AG10803 (cell line): ENCODE measurements at places on chromosomes 7 and 10.
A peak's percentile ranks its signal among the peaks of the same experiment; 100 is the strongest.

- peak; percentile 53 for DNase-seq
Measured at GRCh38 chr10:69068549-69068948, 19.4 kb upstream of the SRGN start.

DNA sequence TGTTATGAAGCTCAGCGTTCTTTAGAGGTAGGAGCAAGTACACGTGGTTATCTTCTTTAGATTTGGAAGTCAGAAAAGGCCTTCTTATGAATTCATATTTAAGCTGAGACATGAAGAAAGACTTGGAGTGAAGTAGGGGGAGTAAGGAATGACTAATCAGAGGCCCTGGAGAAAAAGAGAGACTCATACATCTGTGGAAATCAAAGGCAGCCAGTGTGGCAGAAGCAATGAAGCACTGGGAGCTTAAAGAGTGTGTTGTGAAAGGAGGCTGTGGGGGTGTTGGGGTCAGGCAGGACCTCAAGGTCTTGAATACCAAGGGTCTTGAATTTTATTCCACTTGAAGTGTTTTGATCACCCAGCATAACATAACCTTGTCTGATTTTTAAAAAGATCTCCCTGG is 35.7 kb upstream of the FGL2 start:
- DNase-seq, result peak; percentile 51

GRCh38 chr10:88433565-88434186 is 149.4 kb downstream of the RNLS start:
- no peak for DNase-seq

DNA sequence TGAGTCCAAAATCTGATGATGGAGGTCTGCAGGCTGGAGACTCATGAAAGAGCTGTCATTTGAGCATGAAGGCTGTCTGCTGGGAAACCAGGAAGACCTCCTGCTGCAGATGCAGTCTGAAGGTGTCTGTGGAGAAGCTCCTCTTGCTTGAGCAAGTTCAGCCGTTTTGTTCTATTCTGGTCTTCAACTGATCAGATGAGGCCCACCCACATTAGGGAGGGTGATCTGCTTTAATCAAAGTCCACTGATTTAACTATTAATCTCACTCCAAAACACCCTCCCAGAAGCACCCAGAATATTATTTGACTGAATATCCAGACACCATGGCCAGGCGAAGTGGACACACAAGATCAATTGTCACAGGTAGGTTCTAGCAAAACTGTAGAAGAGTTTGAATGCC is 116.5 kb downstream of the GATA3 start:
- DNase-seq, result no peak

DNA sequence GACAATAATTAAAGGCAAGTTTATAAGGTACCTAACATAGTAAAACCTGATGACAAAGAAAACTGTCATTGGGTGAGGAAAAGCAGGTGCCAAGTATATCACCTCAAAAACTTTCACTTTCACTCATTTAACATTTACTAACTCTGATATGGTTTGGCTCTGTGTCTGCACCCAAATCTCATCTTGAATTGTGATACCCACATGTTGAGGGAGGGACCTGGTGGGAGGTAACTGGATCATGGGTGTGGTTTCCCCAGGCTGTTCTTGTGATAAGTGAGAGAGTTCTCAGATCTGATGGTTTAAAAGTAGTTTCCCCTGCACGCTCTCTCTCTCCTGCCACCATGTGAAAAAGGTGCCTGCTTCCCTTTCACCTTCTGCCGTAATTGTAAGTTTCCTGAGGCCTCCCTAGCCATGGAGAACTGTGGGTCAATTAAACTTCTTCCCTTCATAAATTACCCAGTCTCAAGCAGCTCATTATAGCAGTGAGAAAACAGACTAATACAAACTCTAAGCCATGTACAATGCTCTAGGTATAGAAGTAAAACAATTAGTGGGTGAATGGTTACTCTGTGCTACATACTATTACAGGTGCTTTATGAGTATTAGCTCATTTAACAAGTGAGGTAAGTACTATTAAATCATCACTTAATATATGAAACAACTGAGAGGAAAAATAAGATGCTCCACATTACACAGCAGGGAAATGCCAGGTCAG is 199.0 kb downstream of the CHCHD3 start:
- no peak for DNase-seq

GRCh38 chr7:112013274-112013673 is 192.9 kb downstream of the DOCK4 start:
- no peak for DNase-seq

DNA sequence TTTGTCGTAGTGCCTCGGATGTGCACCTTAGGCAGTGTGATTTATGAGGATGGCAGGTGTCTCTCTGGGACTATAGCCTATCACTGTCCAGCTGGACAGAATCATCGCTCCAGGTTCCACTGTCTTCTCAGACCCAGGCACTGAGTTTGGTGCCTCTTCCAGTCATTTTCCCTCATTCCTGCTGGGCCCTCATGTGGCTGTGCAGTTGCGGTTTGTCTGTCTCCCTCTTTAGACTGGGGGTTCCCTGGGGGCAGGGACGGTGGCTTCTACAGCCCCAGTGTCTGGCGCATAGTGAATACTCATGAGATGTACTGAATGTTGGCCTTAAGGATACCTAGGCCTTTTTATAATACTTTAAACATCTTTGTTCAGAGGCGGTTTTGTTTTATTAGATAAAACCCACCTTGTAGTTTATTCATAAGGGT is 28.9 kb downstream of the CCM2 start:
- no peak for DNase-seq

GRCh38 chr10:4397337-4397736 is 428.7 kb upstream of the AKR1E2 start:
- no peak for DNase-seq

GRCh38 chr7:49488573-49488972 is 284.9 kb upstream of the VWC2 start:
- DNase-seq, result no peak

DNA sequence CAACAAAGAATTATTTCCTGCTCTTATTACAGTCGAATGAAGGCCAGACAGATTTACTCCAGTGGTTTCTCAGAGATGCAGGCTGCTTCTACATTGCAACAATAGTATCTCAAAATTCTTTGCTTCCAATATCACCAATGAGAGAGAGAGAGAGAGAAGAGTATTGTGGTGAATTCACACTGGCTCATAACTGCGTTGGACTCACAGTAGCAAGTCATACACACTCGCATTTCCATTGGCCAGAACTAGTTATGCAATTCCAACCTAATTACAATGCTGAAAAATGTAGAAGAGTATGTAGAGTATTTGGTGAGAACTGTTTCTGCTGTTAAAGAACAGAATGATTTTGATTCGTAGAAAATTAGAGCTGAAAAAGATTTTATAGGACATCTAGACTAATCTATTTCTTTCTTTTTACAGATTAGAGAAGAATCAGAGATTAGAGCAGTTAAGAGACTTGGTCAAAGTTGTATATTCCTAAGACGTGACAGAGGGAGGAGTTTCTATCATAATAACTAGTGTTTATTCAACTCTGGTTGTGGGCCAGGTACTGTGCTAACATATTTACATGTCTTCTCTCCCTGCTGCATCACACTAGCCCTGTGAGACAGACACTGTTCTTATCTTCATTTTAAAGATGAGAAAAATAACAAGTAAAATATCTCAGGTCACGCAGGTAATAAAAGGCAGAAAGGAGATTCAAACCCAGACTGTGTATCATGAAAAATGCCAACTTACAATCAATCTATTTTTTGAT is 34.6 kb upstream of the PDK4 start:
- DNase-seq, result peak; percentile 45

DNA sequence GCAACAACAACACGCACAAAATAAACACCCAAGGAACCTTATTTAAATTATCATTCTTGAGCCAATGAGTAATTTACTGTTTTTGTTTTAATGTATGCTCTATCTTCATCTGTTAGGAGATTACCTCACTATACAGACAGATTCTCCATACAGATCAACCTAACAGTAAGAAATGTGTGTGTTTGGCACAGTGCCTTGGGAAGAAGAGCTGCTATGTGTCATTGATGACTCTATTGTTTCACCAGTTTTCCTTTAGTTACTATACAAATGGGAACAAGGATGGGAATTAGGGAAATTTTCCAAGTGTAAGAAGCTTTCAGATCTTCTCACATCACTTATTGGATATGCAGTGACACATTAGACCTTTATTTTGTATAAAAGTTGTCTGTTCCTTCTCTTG is 640.3 kb downstream of the NRG3 start:
- no peak for DNase-seq

DNA sequence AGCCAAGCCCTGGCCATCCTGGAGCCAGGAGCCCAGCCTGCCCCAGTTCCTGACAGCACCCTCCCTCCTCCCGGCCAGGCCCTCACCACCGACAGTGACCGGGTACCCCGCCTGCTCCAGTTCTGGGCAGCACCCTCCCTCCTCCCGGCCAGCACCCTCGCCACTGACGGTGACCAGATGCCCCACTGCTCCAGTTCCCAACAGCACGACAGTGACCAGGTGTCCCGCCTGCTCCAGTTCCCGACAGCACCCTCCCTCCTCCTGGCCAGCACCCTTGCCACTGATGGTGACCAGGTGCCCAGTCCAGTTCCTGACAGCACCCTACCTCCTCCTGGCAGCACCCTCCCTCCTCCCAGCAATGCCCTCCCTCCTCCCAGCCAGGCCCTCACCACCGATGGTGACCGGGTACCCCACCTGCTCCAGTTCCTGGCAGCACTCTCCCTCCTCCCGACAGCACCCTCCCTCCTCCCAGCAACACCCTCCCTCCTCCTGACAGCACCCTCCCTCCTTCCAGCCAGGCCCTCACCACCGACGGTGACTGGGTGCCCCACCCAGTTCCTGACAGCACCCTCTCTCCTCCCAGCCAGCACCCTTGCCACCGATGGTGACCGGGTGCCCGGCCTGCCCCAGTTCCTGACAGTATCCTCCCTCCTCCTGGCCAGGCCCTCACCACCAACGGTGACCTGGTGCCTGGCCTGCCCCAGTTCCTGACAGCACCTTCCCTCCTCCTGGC is 40.3 kb downstream of the VIPR2 start:
- DNase-seq, result no peak

DNA sequence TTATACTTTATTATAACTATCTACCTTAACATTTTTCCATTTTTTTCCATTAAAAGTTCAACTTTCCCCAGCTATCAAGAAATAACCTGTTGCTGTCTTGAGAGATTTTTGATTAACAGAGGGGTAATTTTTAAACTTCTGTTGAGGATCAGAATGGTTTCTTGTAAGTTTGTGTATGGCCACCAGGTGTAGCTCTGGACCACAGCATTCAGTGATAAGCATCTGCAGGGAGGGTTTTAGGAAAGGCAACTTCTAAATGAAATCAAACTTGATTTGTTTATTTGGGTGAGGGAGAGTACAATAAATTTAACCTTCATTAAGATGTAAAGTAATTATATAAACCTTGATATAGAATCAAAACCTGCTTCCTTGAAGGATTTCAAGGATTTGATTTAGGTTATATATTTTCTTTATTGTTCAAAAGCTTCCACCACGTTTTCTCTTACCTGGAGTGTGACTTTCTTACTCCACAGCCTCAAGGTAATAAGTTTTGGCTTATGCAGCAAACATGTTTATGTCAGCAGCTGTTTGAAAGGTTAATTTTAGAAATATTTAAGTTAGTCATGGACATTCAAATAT is 153.3 kb downstream of the STK31 start:
- peak; percentile 18 for DNase-seq

DNA sequence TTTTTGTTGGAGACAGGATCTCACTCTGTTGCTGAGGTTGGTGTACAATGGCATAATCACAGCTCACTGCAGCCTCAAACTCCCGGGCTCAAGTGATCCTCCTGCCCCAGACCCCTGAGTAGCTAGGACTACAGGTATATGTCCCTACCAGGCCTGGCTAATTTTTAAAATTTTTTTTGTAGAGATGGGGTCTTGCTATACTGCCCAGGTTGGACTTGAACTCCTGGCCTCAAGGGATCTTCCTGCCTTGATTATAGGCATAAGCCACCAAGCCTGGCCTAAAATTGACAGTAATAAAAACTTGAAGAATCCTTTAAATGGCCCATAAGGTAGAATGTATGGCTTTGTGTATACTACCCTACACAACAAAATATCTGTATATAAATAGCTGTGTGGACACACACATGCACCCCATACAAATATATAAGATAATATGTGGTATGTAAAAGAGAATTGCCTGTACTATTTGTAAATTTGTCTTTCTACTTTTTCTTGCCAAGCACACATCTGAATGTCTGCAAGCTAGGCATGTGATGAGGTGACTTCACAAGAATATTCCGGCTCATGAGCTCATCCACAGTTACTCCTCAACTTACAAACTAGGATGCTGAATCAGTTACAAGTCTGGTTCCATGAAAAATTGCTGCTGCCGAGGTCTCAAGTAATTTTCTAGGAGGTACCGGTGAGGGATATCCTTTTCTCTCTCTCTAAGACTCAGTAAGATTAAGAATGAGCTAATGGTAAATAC is 26.6 kb downstream of the POLR3A start:
- DNase-seq, result no peak
